ENCODE measurements at places on chromosomes 6 and 20.

GRCh38 chr20:48716086-48716485 lies 111.7 kb downstream of the PREX1 start:
- no peak for DNase-seq

DNA sequence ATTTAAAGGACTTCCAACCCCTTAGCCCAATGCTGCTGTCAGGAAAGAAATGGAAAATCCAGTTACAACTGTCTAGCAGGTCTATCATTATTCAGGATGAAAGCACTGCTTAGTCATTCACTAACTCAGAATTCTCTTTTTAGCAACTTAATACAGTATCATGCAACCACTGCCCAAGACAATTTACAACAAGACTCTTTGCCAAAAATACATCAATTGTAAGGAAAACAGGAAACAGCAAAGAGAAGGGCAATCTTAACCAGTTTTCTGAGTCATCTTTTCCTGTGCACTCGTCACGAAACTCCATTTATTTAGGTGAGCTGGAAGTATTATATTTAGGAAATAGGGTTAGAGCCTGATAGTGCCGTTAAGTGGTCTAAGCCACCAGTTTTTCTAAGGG lies 1197.7 kb upstream of the CITED2 start:
- DNase-seq: no peak

GRCh38 chr6:132219901-132220300 lies 181.4 kb downstream of the MOXD1 start:
- DNase-seq: no peak

GRCh38 chr6:98037571-98037970 lies 754.6 kb upstream of the MMS22L start:
- DNase-seq: no peak

- no peak for DNase-seq
Measured at GRCh38 chr20:18005170-18005989, 36.6 kb downstream of the MGME1 start.

- no peak for DNase-seq
Measured at GRCh38 chr6:124738482-124738881, 223.8 kb upstream of the RNF217 start.

DNA sequence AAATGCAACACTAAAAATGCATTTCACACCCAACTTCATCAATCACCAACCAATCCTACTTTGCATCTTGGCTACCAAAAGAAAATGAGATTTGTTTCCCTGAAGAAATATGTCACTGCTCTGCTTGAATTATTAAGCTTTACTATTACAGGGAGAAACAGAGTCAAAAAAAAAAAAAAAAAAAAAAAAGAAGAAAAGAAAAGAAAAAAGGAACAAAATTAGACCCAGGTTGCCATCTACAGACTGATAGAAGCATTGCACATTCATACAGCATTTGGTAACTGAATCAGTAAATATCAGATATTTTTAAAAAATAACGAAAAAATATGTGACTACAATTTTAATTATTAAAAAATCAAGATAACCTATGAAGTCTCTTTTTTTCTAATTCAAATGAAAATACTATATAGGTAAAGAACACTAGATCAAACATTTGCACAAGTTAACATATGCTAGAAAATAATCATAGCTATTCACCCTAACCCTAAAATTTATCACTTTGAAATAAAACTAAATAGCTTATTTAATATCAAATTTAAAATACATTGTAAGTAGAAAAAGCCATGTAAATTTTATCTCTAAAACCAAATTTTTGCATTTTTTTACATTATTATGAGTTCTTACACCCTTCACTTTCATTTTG lies 83.3 kb downstream of the DCDC2 start:
- DNase-seq: no peak

- no peak for DNase-seq
Measured at GRCh38 chr20:10710991-10711775, 37.4 kb upstream of the JAG1 start.
